Kidney capillary endothelial cell (primary cell): ENCODE measurements at places on chromosomes 2 and 18.

DNA sequence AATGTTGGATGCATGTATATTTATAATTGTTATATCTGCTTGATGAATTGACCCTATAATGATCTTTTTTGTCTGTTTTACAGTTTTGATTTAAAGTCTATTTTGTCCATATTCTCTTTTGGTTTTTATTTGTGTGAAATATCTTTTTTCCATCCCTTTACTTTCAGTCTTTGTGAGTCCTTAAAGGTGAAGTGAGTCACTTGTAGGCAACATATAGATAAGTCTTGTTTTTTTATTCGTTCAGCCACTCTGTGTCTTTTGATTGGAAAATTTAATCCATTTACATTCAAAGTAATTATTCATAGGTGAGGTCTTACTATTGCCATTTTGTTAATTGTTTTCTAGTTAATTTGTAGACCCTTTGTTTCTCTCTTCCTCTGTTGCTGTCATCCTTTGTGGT, 62.5 kb downstream of the NUP35 start:
- DNase-seq: no peak

DNA sequence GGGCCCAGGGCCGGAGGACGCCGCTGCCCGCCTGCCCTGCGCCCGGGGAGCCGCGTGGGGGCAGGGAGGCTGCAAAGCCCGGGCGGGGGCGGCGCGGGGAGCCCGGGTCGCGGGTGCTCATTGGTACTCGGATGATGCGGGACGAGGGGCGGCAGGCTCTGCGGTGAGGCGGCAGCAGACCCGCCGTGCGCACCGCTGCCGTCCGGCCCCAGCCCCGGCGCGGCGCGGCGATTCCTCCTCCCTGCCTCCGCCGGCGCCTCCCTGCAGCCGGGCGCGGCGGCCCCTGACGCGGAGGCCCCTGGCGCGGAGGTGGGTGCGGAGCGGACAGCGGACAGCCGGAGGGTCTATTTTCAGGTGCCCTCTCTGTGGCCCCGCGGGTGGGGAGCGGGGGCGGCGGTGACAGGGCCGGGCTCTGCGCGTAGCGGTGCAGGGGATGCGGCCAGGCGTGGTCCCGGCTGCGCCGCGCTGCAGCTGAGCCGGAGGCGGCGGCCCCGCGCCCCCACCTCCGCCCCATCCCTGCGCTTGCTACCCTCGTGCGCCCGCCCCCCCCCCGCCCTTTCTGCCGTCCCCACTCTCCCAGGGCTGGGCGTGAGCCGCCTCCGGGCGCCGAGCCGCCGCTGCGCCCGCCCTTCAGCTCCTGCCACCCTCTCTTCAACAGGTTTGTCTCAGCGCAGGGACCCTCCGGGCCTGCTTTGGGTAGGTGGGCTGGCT, 640 bp downstream of the SPTBN1 start:
- no peak for DNase-seq

DNA sequence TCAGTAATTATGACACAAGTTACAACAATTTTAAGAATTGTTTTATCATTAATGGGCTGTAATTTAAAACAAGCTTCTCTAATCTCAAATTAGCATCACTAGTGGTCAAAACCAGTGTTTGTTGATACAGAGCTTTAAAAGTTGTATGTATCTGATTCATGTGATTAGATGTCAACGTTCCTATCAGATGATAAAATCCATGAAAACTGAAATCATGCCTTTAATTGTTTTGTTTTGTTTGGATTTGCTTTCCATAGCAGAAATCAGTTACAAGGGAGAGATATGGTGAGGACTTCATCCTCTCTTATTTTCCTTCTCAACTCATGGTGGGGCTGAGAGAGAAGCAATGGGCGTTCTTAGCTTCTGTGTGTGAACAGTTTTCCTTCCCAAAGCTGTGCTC, 469.6 kb downstream of the PID1 start:
- no peak for DNase-seq

DNA sequence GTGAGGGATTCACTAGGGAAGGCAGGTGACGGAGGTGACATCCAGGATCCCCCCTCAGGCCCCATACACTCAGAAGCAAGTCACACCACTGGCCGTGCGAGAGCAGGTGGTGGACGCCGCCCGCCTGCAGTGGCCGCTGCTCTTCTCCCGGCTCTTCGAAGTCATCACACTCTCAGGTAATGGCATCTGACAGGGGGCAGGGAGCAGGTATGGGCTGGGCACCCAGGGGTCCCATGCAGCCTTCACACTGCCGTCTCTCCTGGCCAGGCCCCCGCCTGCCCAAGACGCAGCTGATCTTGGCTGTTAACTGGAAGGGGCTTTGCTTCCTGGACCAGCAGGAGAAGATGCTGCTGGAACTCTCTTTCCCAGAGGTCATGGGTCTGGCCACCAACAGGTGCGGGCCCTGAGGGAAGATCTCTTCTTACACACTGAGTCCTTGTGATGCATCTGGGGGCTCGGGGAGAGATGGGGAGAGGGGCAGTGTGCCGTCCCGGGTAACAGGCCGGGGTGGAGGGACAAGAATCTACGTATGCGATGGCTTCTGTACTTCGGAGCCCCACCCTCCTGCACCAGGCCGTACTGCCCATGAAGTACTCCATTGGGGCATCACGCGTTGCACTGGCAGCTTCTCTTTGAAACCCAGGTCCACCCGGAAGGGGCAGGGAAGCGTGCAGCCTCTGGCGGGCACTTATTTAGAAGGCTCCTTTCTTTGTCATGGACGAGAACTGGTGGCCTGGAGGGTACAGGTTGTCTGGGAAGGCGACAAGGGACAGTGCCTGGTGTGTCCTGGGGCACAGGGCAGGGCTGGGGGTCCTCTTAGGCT, 18.8 kb upstream of the GPR17 start:
- no peak for DNase-seq

DNA sequence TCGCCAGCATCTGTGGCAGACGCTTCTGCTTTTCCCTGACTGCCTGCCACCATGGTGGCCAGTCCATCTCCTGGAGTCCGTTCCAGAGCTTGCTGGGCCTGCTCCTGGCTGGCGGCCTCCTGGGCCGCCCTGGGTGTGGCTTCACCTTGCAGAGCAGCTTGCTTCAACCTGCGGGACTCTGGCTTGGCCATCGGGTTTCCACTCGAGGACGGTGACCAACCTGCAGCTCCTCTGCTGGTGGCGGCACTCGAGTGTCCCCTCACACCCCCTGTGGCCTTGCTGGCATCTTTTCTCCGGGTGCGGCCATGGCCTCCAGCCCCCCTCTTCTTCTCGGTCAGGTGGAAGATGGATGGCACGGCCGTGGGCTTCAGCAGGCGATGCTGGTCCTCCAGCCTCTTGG, 3.4 kb downstream of the THAP4 start:
- no peak for DNase-seq

- no peak for DNase-seq
These were observed 115.8 kb upstream of the NOSTRIN start for GRCh38 chr2:168686452-168687191.

GRCh38 chr2:107545851-107546250, 280.8 kb upstream of the RGPD4 start:
- DNase-seq: no peak

GRCh38 chr2:47536696-47537095, 133.7 kb downstream of the MSH2 start:
- no peak for DNase-seq

- no peak for DNase-seq
These were observed 6.0 kb upstream of the NEDD4L start for GRCh38 chr18:58038063-58038462.

DNA sequence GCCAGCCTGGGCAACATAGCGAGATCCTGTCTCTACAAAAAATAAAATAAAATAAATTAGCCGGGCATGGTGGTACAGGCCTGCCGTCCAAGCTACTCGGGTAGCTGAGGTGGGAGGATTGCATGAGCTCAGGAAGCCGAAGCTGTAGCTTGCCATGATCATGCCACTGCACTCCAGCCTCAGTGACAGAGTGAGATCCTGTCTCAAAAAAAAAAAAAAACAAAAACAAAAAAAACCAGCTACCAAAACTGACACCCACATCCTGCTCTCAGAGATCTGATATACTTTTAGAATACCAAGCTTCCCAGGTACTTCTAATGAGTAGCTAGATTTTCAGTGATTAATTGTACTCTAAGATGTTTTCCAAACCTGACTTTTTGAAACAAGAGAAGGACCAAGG, 74.0 kb downstream of the TTC27 start:
- no peak for DNase-seq

DNA sequence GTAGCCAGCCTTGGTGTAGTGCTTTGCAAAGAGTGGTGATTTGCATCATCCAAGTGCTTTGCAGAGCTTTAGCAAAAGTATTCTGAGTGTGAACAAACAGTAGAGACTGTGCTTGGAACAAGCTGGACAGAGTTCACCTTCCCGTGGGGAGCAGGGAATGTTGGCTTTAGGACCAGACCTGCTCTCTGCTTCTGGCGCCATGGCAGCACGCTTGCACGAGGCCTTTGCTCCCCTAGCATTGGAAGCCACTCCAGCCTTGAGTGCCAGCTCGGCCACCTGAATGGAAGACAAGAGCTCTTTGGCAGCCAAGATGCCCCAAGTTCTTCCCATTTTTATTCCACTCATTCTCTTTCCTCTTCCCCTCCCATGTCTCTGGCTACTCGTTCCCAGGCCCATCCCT, 250.8 kb upstream of the OSR1 start:
- DNase-seq: no peak

DNA sequence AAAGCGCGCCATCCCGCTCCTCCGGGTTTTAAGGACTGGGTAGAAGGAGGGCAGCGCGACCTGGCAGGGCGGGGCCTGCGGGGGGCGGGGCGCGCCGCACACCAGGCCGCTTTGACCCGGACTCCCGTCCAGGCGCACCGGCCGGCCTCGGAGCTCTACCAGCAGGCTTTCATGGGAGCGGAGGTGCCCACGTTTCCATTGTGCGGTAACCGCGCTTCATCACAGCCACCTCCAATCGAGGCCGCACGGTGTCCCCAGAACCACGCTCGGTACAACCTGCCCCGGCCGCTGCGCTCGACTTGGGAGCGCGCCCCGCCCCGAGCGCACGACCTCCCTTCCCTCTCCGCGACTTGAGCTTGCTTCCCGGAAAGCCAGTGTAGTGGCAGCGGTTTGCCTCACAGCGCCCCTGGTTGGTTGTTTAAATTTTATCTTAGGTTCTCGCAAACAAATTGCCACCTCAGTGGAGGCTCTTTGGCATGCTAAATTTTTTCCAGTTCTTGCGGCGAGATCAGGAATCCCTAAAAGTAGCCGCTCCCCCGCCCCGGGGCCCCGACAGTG, 280 bp upstream of the CYP1B1 start:
- DNase-seq: no peak

DNA sequence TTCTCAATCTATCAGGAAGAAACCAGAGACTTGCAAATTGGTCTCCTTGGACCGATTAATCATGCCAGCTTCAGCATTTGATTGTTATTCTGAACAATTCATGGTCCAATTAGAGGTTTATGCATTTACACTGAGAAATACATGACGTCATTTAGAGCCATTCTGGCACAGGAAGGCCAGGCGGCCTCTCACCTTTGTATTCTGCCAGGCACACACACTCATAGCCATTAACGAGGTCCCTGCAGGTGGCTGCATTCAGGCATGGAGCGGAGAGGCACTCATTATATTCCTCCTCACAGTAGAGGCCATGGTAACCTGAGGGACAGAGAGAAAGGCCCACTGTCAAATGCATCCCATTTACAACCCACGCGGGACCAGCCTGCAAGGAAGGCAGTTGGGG, 146.8 kb upstream of the PID1 start:
- DNase-seq: no peak

DNA sequence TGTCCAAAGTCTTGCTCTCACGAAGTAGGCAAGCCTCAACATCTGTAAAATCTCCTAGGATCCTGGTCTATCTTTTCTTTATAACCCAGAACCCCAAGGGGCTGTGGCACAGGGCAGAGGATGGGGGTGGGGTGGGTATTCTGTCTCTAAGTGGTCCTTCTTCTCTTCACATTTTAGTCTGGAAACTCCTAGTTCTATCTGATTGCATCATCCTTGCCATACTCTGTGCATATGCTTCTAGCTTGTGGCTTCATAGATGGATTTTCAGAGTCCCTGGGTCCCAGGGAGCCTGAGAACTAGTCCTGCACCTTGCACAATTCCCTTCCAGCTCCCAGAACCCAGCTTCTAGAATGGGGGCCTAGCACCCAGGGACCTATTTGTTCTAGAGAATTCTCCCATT, 52.5 kb downstream of the RNF152 start:
- no peak for DNase-seq

- DNase-seq: no peak
These were observed 21.8 kb downstream of the SP140L start for GRCh38 chr2:230348787-230349186.

DNA sequence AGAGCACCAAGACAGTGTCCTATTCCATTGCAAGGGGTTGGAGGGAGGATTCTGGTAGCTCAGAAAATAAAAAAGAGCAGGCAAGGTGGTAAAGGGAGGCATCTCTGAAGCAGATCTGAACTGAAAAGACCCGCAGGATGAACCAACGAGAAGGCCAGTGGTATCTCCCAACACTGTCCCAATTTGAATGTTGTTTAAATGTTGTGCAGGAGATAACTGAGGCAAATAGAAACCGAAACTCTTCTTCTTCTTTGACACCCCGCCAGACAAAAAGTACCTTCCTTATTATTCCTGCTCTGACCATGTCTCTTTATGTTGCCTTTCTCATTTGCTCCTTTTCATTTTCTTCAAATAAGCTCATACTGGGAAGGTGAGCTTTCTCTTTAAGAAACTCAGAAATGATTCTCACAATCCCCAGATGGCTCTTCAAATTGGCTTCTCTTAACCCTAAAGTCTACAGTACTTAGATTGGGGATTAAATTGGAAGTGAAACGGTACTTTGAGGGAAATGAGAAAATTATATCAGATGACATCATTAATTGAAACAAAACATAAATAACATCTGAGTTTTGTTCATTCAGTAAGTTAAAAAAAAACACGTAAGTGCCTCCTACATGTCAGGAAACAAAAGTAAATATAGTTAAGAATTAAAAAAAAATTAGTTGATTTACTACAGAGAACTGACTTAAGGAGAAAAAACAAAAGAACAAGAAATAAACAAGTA, 143.6 kb downstream of the WDPCP start:
- no peak for DNase-seq

DNA sequence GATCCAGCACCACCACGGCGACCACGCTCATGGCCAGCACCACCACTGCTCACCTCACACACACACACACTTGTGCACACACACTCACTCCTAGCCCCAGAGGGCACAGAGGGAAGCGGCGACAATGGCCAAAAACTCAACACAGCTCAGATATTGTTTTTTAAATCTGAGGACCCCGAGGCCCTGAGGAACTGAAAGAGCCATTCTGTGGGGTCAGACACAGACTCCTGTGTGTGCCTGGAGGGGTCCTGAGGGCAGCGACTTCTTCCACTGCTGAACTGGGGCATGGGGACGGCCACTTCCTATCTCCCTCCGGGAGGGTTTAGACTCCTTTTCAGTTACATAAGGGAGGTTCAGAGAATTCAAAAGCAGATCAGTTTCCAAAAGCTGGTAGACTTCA, 116.6 kb upstream of the PXDN start:
- DNase-seq: no peak

GRCh38 chr2:147487978-147488289, 356.9 kb upstream of the ACVR2A start:
- DNase-seq: no peak

DNA sequence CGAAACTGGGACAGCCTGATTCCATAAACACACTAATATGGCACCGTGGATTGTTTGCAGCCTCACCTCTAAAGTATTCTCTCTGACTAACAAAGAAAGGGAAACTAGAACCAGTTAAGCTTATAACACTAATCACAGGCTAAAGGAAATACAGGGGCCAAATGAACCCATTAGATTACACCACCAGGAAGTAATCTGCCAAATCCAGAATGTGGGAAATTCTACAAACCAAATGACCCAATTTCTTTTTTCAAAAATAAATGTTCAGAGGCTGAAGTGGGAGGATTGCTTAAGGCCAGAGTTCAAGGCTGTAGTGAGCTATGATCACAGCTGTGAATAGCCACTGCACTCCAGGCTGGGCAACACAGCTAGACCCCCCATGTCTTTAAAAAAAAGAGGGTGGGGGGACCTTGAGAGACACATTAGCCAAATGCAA, 1.5 kb upstream of the MPPE1 start:
- DNase-seq: peak; percentile 53
